GM03348 (cell line): ENCODE measurements at places on chromosomes 4 and X.
A peak's percentile ranks its signal among the peaks of the same experiment; 100 is the strongest.

- DNase-seq: no peak
These were observed at the start of gene LINC00632 for GRCh38 chrX:140709421-140709846. Gene LINC00632, plus strand, starts transcription at chrX:140709759.

- no peak for DNase-seq
These were observed 61.4 kb downstream of the TNIP2 start for GRCh38 chr4:2694691-2695090.

DNA sequence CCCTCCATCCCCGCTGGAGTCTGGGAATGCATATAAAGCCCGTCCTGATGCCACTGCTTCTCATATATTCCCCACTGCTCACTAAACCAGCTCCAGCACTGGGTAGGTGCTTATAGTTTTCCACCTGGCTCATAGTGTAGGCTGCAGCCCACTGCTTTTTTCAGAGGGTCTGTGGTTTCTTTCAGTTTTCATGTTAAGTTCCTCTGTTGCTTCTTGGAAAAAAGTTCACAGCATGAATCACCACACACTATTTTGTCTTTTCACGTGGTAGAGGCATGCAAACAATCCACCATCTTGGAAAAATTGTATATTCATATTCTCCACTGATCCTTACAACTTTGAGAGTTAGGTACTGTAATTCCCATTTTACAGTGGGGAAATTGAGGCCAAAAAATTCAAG is 39.4 kb downstream of the DCLK2 start:
- no peak for DNase-seq

DNA sequence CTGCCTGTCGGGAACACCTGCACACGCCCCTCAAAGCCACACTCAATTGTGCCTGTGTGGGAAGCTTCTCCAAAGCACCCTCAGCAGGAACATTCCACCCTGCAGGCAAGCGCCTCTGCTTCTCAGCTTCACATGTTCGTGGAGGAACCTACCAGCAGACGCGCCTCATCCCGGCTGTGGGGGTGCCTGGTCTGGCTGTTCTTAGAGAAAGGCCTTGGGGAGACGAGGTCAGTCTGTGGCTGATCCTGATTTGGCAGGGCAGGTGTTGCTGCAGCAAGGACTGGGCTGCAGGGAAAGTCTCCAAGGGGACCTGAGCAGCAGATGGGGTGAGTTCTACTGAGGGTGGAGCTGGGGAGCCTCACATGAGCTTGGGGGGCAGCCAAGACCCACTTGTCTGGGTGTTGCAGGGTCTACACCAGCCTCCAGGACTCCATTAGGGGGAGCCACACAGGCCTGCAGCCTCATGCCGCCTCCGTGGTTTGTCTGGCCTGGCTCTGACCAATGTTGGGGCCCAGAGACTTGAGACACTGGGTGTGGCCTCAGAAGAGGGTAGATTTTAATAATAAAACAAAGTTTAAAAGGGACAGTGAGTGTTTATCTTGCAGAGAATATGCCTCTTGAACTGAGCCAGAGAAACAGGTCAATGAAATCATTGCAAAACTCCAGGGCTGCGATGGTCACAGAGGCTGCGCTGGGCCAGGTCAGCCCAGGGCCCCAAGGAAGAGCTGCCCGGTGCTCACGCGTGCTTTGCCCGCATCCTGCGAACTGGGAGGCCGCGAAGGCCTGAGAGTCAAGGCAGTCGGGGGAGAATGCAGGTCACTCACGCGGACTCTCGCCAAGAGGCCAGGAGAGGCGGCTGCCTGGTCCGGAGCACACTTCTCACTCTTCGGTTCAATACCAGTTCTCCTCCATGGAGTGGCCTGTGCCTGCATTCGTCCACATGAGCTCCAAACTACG is 21.1 kb downstream of the RNF212 start:
- no peak for DNase-seq

DNA sequence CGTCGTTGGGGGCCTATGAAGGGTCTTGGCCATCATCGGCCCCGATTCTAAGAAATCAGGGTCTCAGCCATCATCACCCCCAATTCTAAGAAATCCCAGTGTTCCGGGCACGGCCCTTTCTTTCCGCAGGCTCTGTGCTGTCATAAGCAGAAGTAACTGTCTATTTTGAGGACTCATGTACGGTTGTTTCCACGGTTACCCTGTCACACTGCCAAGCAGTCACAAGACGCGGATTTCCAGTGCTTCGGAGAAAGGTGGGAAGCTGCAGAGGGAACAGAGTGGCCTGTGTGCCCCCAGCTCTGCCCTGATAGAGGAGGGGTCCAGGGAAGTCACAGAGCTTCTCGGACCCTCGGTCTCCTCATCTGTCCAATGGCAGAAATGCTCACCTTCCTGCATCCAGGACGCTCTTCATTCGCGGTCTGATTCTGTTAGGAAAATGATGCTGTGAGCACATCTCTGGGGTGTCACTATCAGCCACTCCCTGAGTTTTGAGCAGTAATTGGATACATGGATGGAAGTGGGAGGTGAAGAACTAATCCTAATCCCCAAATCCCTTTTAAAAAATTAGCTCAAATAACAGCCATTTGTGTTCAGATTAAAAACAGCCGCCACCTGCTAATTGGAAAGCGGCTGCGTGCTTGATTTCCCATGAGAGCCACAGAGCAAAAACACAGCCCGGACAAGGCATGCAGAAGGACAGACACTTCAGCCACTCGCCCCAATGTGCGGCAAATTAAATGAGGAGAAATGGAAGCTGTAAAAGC is 73.1 kb downstream of the WFS1 start:
- DNase-seq: no peak

GRCh38 chr4:139658185-139658584 is 7.4 kb upstream of the MGST2 start:
- DNase-seq: no peak

GRCh38 chr4:142528433-142528832 is 317.7 kb downstream of the INPP4B start:
- DNase-seq: no peak

DNA sequence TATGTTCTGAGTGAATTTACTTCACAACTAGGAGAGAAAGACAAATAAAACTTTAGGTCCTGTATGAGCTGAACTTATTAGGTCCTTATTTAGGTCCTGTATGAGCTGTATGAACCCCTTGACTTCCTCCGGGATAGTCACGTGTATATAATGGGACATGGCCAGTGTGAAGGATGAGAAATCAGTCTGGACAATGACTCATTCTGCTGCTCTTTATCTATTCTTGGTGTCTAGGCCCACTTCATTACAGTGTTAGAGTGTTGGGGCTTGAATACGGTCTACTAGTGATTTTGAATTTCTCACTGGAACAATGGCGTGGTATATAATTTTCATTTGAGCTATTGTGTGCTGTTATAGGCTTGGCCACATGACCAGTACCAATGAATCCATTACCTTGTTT is 21.9 kb downstream of the STK26 start:
- no peak for DNase-seq

DNA sequence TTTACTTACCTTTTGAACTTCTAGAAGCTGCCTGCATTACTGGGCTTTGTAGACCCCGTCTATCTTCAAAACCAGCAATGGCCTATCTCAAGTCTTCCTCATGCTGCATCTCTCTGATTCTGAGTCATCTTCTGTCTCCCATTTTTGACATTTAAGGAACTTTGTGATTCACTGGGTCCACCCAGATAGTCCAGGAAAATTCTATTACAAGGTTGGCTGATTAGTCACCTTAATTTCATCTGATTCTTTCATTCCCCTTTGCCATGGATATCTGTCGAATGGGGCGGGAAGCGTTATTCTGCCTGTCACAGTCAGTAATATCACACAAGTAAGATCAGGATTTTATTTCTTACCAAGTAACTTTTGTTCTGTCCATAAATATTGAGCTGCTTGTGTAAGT is 618.0 kb downstream of the CCSER1 start:
- DNase-seq: no peak

DNA sequence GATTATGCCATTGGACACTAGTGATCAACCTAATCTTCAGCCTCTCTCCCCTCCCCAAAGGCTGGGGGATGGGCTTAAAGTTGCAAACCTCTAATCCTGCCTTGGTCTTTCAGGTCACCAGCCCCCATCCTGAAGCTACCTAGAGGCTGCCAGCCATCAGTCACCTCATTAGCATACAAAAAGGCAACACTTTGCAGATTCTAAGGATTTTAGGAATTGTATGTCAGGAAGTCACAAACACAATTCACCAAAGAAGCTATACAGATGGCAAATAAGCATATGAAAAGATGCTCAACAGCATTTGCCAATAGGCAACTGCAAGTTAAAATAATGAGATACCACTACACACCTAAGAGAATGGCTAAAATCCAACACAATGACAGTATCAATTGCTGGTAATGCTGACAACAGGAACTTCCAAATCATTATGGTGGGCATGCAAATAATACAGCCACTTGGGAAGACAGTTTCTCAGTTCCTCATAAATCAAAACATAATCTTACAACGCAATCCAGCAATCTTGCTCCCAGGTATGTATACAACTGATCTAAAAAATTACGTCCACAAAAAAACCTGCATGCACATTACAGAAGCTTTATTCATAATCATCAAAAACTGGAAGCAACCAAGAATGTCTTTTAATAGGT is 9.0 kb upstream of the PIM2 start:
- no peak for DNase-seq

GRCh38 chrX:16633754-16634153 is 16.2 kb upstream of the S100G start:
- no peak for DNase-seq

DNA sequence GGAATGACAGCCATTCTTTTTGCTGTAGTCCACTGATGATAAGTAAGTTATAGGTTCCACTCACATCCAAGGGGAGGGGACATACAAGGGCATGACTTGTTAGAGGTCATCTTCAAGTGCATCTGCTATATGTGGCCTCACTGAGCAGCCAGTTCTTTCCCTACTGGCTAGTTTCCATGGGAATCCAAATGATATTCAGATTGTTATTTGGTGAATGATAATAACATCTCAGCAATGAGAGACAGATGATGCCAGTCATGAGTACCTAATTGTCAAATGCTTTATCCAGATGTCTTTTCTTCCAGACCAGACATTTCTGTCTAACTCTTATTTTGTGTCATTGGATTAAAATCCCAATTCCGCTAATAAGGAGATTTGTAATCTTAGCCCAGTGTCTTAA is 460.4 kb upstream of the BOD1L1 start:
- no peak for DNase-seq

DNA sequence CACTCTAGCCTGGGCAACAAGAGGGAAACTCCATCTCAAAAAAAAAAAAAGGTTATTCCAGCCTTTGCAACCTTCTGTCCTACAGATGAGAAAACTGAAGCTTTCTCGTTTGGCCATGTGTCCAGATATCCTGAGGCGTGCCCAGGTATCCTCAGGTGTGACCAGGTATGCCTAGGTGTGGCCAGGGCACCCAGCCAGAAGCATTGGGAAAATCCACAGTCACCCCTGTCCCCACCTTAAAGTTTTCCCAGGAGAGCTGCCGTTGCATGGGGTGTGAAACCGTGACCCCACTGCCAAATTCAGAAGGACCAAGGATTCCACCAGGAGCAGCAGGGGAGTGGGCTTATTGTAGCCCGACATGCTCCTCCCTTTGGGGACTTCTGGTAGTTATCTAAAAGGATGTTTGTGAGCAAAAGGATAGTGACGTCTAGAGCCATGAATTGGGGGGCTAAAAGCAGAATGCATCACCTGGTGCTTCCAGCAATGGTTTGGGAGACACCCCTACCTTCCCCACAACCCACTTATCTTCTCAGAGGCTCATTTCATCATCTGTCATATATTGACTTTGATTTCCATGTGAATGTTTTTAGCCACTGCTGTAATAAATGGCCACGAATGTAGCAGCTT is 4.0 kb upstream of the DHRSX start:
- DNase-seq: no peak

DNA sequence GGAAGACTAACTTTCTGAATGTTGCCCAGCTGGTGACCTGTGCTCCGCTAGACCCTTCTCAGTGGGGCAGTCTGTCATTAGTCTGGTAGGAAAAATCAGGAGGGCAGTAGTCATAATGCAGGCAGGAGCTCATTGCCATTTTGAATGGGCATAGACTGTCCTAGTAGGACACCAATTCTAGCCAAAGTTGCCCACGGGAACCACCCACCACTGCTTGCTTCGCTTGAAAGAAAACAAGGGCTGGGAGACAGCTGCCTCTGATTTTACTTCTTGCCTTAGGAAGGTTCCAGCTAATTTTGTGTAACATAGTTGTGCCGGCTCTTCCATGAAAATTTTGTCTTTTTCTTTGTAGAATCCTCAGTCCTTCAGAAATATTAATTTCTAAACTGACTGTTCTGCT is 23.3 kb downstream of the HOPX start:
- no peak for DNase-seq

GRCh38 chrX:149007423-149007822 is 497.7 kb downstream of the IDS start:
- no peak for DNase-seq

GRCh38 chrX:99398545-99398944 is 1011.5 kb downstream of the PCDH19 start:
- no peak for DNase-seq

DNA sequence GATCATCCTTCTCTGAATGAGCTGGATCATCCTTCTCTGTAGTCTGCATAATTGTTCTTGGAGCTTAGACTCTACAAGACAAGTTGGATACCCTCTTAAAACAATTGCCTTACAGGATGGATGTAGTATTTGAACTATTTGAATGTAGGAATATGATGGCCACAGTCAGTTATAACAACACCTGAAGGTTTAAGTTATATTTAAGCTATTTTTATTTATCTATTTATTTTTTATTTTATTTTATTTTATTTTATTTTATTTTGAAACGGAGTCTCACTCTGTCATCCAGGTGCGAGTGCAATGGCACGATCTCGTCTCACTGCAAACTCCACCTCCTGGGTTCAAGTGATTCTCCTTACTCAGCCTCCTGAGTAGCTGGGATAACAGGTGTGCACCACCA is 149.9 kb upstream of the SLIT2 start:
- no peak for DNase-seq

DNA sequence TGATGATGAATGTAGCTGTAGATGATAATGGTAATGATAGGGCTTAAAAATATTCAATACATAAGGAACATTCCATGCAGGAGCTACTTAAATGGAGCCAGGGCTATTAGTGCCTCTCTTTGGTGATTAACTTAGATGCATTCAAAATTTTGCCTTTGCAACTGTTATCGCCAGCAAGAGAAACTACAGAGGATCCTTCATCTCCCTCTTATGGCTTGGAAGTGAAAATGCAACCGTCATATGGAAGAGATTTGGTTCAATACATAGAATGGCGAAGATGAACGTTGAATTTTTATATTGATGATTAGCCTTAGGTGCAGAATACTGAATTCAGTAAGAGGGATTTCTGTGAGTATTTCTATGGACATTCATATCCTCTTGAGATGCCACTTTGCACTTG is 134.5 kb upstream of the NLGN4X start:
- DNase-seq: no peak

DNA sequence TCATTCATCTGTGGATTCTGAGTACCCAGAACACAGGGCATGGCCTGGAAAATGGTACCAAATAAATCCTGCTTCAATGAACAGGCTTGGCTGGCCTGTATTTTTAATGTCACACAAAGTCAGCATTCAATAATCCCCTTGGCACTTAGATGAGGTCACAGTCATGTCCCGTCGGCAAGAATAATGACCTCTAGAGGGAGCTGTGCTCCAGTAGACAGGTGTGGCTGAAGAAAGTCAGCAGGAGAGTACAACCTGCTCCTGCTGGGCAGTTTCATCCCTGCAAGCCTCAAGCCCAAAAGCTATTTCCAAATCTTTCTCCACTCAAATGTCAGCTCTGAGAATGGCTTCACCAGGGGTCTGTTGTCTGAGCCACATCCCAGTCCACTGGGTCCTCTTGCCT is 404.0 kb upstream of the F9 start:
- no peak for DNase-seq

- DNase-seq: peak; percentile 75
These were observed at the start of gene SPIN3 for GRCh38 chrX:56995271-56995994. Gene SPIN3, minus strand, starts transcription at chrX:56995541. Its CDS starts 594 bp downstream, at chrX:56994947.

- no peak for DNase-seq
These were observed 234.1 kb upstream of the GIMD1 start for GRCh38 chr4:106602711-106603110.
